ENCODE measurements at places on chromosomes 3 and 15. TPM values are rescaled to one million over a fixed set of nuclear protein-coding genes. Genes with fewer than 3 reads are reported as not detected.

Gene PROK2
- 0.98 TPM for total RNA-seq

Gene FBXL22
- 0.79 TPM for total RNA-seq

Gene C2CD4A
- total RNA-seq = not detected

Gene ABI3BP
- not detected for total RNA-seq

Gene HAPLN3
- total RNA-seq = 86.1 TPM

Gene CDCP1
- 21.7 TPM for total RNA-seq

Gene TPRG1
- total RNA-seq = 1.7 TPM

Gene CLRN1
- not detected for total RNA-seq

Gene AADACL2
- total RNA-seq = not detected

Gene DUOX1
- total RNA-seq = not detected

Gene CIB2
- 0.55 TPM for total RNA-seq

Gene CMTM7
- total RNA-seq = 45.9 TPM

Gene PIERCE2
- not detected for total RNA-seq

Gene ACKR2
- 0.40 TPM for total RNA-seq

Gene C3orf85
- total RNA-seq = not detected

Gene LYZL4
- total RNA-seq = not detected

Gene CD276
- total RNA-seq = 0.96 TPM

Gene DAG1
- 15.4 TPM for total RNA-seq

Gene AP3B2
- not detected for total RNA-seq

Gene SETD2
- 44.4 TPM for total RNA-seq

Gene LRRC2
- total RNA-seq = 0.29 TPM

Gene CADM2
- total RNA-seq = not detected

Gene MKRN2OS
- not detected for total RNA-seq

Gene MME
- total RNA-seq = not detected

Gene SLC9C1
- not detected for total RNA-seq

Gene NLGN1
- total RNA-seq = not detected

Gene FGF7
- total RNA-seq = not detected

Gene GOLGA8G
- not detected for total RNA-seq

Gene ALPK3
- total RNA-seq = 0.15 TPM

Gene INSYN1
- not detected for total RNA-seq

Gene RAB6B
- total RNA-seq = not detected

Gene ACP3
- total RNA-seq = not detected

Gene OR5H15
- total RNA-seq = not detected

Gene MAGEL2
- not detected for total RNA-seq

Gene IGDCC3
- total RNA-seq = not detected

Gene HTR3E
- total RNA-seq = not detected

Gene GDPGP1
- 10.0 TPM for total RNA-seq

Gene PPARG
- 0.52 TPM for total RNA-seq

Gene OR5K2
- total RNA-seq = not detected

Measured in activated CD4-positive, alpha-beta T cell treated with anti-CD3 and anti-CD28 coated beads, Interleukin-2, amount 10 ng/mL, durations not matched to agents 7 days and 5 days (primary cell).